ENCODE measurements at places on chromosomes 3 and 15. TPM values are rescaled to one million over a fixed set of nuclear protein-coding genes. Genes with fewer than 3 reads are reported as not detected.

Gene GMPS
- 43.4 TPM for polyA plus RNA-seq

Gene NMNAT3
- 1.4 TPM for polyA plus RNA-seq

Gene DOCK3
- 0.03 TPM for polyA plus RNA-seq

Gene LYSMD2
- 50.5 TPM for polyA plus RNA-seq

Gene PCLAF
- not detected for polyA plus RNA-seq

Gene MYZAP
- 0.13 TPM for polyA plus RNA-seq

Gene TRH
- not detected for polyA plus RNA-seq

Gene GOLGA6L10
- not detected for polyA plus RNA-seq

Gene PAK6
- polyA plus RNA-seq, result not detected

Gene CD86
- 75.7 TPM for polyA plus RNA-seq

Gene CPLX3
- polyA plus RNA-seq, result not detected

Gene VEPH1
- not detected for polyA plus RNA-seq

Gene VILL
- 7.4 TPM for polyA plus RNA-seq

Gene EPB42
- 0.08 TPM for polyA plus RNA-seq

Gene NTRK3
- polyA plus RNA-seq, result not detected

Gene LSG1
- polyA plus RNA-seq, result 9.8 TPM

DNA sequence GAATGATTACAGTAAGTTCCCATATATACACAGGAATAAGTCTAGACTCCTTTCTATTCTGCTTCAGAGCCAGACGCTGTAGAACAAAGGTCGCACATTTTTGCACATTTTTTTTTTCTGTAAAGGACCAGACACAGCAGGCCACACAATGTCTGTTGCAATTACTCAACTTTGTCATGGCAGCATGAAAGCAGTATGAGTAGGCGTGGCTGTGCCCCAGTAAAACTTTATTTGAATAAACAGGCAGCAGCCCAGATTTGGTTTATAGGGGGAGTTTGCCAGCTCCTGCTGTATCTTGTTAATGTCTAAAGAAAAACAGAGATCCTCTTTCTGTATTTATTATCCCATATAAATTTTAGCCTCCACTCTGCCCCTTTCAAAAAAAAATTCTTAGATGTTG lies 708.3 kb downstream of the FHIT start:
- no peak for DNase-seq

GRCh38 chr3:44992555-44993470 lies 16.8 kb downstream of the EXOSC7 start:
- DNase-seq, result peak; percentile 19

GRCh38 chr15:97703400-97703799 lies 257.1 kb upstream of the ARRDC4 start:
- DNase-seq, result no peak

DNA sequence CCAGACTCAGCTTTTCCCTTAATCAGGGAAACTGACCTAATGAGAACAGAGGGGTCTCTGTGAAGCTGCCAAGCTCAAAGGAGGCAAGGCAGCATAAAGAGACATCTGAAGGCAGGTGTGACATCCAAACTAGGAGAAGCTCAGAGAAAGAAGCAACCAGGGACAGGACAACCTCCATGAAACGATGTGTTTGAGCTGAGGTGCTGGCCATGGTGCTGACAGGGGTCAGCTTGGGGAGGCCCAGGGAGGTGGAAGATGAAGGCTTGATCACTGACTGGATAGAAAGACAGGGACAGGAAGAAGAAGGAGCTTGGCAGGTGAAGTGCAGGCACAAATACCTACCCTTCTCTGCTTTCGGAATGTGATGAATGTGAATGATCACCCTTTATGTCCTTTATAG lies 179.5 kb upstream of the NSMCE3 start:
- DNase-seq, result no peak

- no peak for DNase-seq
These were observed 274 bp downstream of the RRP9 start for GRCh38 chr3:51941463-51941797.

DNA sequence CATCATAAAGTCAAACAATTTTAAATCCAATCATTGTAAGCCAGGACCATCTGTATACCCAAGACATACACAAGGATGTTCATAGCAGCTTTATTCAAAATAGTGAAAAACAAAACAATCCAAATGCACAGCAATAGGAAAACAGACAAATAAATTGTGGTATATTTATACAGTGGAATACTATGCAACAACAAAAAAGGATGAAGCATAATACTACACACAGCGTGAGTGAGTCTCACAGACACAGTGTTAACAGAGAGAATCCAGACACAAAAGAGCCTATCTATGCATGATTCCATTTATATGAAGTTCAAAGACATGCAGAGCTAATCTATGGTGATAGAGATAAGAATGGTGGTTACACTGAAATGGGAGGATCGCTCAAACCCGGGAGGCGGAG lies 5.6 kb upstream of the MUC20 start:
- no peak for DNase-seq

DNA sequence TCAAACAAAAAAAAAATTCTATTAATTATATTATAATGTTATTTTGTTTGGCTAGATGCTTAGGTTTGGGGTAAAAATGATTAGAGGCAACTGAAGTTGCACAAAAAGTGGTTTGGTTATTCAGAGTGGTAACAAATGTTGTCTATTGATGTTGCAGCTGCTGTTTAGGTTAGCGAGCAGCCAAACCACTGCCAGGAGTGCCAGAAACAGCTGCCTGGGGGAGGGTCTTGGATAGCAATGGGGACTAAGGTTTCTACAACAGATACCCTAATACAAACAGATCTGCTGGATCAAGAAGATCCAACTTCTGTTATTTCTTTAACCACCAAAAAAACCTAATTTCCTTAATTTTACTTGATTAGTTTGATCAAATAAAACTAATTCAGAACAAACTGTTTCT lies 26.6 kb downstream of the BTLA start:
- DNase-seq, result no peak

- no peak for DNase-seq
These were observed 54.3 kb downstream of the RAB7A start for GRCh38 chr3:128780101-128780837.

GRCh38 chr15:89648106-89649012 lies 6.9 kb downstream of the KIF7 start:
- no peak for DNase-seq

DNA sequence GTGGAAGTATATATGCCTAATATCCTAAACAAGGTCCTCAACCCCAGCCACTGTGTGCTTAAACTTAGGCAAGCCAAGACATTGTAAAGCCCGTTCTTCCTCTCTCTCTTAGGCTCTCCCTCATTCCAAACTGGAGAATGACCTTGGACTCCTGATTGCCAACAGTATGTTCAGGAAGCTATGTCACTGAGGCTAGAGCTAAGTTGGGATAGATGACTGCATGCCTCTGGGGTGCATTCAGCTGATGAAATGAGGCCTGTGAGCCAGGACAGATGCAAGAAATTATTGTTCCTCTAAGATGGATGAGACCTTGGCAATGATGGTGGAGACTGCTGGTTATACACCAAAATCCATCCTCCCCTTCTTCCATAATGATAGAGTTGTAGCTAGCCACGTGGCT lies 27.9 kb upstream of the TBC1D21 start:
- DNase-seq, result no peak

GRCh38 chr3:46673151-46674030 lies 20.1 kb downstream of the ALS2CL start:
- no peak for DNase-seq

GRCh38 chr3:42699511-42699971 lies 3.1 kb downstream of the HHATL start:
- DNase-seq, result no peak

DNA sequence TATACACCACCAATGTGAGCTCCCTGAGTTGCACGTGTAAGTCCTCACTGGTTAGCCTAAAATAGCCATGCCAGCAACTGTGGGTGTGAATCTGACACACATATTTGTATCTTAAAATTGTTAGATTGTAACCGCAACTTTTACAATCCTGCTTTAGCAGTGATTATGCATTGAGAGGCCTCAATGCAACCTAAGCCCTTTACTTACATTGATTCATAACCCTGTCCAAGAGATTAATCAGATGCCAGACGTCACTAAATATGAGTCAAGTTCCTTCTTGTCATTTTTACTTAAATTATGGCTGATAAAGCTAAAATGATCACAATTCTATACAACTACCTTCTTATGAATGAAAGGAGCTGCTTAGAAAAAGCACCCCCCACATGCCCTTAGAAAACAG lies 46.9 kb downstream of the IL17RD start:
- no peak for DNase-seq

DNA sequence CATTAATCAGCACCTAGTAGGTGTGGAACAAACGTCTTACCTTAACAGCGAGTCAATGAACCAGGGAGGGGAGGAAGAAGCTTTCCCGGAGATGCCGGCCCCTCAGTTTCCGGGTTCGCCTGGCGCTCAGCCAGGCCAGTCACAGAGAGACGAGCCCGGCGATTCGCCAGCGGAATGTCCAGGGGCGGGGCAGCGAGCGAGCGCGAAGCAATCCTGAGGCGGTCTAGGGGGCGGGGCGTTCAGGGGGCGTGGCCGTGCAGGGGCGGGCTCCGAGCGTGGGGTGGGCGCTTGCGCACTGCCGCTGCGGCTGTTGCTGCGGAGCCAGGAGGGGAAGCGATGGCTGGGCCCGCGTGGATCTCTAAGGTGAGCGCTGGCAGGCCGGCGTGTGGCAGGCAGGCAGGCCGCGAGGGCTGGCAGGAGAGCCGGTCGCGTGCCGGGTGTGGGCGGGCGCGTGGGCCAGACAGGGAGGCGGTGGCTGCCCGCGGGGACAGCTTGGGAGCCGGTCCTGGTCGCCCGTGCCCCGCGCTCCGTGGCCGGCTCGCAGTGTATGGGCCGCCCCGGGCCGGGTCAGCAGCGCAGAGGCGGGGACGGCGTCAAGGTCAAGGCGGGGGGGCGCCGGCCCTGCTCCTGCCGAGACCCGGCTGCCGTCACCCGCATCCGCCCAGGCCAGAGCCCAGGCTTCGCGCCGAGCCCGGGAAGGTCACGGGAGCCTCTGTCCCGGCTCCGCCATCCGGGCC lies at the start of gene IDH3A:
Gene IDH3A (plus strand): TSS at position 295 of the 737 bp plus-strand sequence. CDS start 42 bp downstream, at position 337.
- peak; percentile 98 for DNase-seq

GRCh38 chr3:16401273-16401672 lies 112.2 kb downstream of the RFTN1 start:
- no peak for DNase-seq

GRCh38 chr3:89625945-89626344 lies 518.5 kb downstream of the EPHA3 start:
- DNase-seq, result no peak

DNA sequence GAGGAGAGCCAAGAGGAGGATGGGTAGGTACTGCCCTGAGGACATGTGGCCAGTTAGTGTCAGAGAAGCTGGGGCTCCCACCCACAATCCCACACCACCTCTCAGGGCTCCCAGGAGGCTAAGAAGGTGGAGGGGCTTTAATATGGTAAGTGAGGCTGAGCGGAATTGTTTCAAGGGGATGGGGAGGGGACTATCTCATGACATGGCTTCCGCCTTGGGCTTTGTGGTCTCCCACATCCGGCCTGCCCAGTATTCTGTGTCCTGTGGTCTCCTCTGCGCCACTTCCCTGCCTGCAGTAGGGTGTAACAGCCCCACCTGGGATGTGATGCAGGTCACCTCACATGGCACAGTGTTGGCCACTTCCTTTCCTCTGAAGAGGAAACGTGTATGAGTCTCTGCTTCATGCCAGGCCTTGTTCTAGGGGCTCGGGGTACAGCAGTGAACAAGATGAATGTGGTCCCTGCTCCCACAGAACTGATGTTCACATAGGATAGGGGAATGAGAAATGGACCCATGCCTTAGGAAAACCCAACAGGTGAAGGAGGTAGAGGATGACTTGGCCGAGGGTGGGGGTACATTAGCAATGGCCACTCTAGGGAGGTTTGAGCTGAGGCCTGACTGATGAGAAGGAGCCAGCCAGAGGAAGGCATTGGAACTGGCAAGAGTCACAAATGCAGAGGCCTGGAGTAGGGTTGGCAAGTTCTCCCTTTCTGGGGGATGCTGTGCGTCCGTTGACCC lies 3.2 kb downstream of the NEIL1 start:
- DNase-seq, result peak; percentile 54

- DNase-seq, result no peak
These were observed 8.1 kb upstream of the IL20RB start for GRCh38 chr3:136949708-136950107.

- no peak for DNase-seq
These were observed 178.5 kb upstream of the ZBTB20 start for GRCh38 chr3:115325539-115325938.

DNA sequence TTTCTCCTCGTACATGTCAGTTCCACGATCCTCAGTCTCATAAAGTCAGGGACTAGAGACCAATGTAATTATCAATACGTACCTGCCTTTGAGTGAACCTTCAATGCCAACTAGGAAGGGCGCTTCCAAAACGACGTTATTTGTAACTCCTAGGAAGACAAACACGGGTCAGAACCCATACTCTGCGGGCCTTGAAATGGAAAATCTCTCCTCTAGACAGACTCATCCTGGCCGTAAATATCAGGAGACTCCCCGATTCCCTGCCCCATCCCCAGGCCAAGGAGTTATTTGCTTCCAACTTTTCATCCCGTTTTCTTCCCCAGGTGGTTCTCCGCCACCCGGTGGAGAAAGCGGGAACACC lies 578 bp downstream of the OIP5 start:
- DNase-seq, result no peak

DNA sequence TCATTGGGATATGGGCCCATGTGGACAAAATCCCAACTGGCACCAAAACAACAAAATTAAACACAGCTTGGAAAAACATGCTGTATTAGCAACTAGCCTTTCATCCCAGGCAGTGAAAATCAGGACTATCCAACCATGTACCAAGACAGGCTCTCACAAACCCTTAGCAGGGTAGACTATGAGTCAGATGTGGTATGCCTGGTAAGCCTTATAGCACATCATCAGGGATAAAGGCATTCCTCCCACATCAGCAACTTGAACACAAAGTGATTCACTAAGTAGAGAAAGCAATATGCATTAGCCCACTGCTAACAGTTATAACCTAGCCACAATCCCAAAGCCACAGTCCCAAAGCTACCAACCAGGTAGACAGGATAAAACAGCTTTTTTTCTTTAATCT lies 8.0 kb downstream of the CEP152 start:
- no peak for DNase-seq

- no peak for DNase-seq
These were observed 70.2 kb upstream of the DGKG start for GRCh38 chr3:186432189-186432588.

GRCh38 chr3:23819599-23820360 lies 14.0 kb downstream of the UBE2E1 start:
- DNase-seq, result peak; percentile 25

DNA sequence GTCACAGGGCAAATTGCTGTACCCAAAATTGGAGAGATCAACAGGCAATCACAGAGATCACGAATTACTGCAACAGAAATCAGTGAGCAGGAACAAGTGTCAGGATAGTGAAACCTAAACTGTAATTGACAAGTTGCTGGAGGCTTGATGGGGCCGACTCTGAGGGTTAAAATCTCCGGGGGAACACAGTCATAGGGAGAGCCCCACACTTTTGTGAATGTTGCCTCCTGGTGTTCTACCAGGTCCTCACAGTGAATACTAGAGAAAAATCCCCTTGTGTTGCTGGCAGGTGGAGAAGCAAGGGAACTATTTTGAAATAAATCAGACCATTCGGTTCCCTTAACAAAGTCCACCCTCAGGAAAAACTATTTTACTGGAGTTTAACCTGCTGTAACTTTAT lies 697.5 kb upstream of the CBLB start:
- no peak for DNase-seq

- DNase-seq, result no peak
These were observed 268.9 kb downstream of the IGSF11 start for GRCh38 chr3:118765636-118766305.

- DNase-seq, result no peak
These were observed 41.0 kb upstream of the TMEM158 start for GRCh38 chr3:45267097-45267496.

GRCh38 chr15:91061997-91062396 lies 38.1 kb upstream of the SV2B start:
- no peak for DNase-seq

All from CD14-positive monocyte (primary cell).